Activated T-helper 1 cell treated with anti-CD3 and anti-CD28 coated beads, Interleukin-12 subunit alpha, Interleukin-12 subunit beta, Interleukin-2, Interleukin-4 antibody, amounts not matched to agents 30 ng/mL and 10 ng/mL and 1 ng/mL, durations not matched to agents 14 hours and 24 hours and 36 hours (primary cell): ENCODE measurements at places on chromosomes 13 and 19. TPM values are rescaled to one million over a fixed set of nuclear protein-coding genes. Genes with fewer than 3 reads are reported as not detected.

NANOS3 gene
- 1.5 and 3.1 TPM in 2 replicates for total RNA-seq

DNA sequence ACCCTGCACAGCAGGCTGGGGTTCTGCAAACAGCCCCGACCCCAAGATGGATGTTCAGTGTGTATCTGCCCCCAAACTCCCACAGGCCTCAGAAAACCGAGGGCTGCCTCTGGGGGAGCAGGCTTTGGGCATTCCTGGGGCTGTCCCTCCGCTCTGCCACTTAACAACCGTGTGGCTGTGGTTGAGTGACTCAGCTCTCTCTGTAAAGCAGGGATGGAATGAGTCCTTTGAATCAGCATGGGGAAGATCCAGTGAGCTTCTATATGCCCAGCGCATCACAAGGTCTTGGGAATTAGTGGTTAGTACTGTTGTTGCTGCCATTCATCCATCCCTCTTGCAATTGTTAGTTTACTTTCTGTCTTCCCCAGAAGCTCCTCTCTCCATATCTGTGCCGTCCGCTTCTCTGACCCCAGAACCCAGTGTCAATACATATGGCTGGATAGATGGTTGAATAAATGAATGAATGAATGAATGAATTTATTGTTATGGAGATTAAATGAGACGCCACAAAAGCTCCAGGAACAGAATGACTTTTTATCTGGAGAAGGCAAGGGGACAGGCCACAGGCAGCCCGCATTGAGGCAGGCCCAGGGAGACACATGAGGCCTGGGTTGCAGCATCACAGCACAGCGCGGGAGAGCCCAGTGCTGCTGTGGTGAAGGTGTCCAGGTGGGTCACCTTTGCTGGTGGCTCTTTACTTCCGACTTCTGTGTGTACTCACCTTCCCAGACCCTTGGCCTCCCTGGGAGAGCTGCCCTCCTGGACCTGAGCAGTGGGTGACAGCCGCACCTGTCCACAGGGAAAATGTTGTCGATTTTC lies 89.2 kb downstream of the RGCC start:
- no peak for DNase-seq

FXYD7 gene
- 0.39 TPM in 1 of 2 replicates, not detected in the other for total RNA-seq

GRCh38 chr19:9345005-9345404 lies 17.8 kb upstream of the ZNF177 start:
- no peak for DNase-seq

- no peak for DNase-seq
Measured at GRCh38 chr13:83056269-83056668, 826.0 kb downstream of the SLITRK1 start.

- no peak for DNase-seq
Measured at GRCh38 chr13:20142023-20142926, 18.6 kb downstream of the GJA3 start.

DCLK1 gene
- not detected in 2 replicates for total RNA-seq

GFY gene
- total RNA-seq: not detected in 2 replicates

DNA sequence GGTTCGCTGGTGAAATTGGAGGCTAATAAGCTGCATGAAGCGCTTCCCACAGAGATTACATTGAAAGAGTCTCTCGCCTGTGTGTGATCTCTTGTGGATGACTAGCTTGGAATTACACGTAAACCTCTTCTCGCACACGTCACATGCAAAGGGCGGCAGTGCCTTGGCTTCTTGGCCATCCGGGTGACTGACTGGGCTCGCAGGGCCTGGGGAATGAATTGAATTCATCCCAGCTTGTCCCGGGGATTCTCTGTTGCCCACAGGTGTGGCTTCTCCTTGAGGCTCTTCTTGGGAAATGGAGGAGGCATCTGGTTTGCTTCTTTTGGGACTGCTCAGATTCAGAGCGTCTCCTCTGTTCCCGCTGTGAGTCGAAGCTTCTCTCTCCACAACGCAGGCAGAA lies 19.8 kb downstream of the ZSCAN5C start:
- DNase-seq: no peak

GRCh38 chr13:80428349-80429096 lies 87.6 kb upstream of the SPRY2 start:
- no peak for DNase-seq

ZSCAN22 gene
- 4.7 and 4.8 TPM in 2 replicates for total RNA-seq

DNA sequence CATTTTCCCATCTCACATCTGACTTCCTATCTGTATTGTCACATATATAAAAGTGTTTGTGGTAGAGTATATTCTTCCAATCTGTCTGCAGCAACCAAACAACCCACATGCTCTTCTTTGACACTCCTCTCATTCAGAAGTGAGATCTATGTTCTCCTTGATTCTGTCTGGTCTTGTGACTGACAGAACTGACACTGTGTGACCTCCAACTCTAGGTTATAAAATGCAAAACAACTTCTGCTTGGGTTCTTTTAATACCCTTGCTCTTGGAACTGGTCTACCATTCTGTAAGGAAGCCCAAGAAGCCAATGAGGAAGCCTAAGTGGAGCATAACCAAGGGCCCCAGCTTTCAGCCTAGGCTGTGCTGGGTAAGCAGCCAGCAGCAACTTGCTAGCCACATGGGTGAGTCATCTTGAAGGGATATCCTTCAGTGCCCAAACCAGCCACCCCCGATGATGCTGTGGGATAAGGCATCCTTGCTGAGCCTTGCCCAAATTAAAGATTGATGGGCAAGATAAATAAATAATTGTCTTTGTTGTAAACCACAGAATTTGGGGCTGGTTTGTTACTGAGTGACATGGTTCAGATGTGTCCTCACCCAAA lies 18.4 kb upstream of the ITM2B start:
- DNase-seq: no peak
